ENCODE measurements at places on chromosomes 7 and 10.

DNA sequence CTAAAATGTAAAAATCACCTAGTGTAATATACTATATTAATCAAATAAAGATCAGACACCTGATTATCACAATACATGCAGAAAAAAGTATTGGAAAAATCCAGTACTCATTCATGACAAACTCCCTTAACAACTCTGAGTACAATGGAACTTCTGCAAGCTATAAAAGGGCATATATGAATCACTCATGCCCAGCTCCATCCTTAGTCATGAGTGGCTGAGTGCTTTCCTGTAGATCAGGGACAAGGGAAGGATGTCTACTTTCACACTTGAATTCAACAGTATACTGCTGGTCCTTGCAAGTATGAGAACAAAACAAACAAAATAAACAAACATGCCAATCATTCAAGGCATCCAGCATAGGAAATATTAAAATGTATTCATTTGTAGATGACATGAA, 116.5 kb downstream of the ADARB2 start:
- no peak for DNase-seq

- DNase-seq = no peak
These were observed 70.9 kb upstream of the SAMD8 start for GRCh38 chr10:75040576-75040975.

DNA sequence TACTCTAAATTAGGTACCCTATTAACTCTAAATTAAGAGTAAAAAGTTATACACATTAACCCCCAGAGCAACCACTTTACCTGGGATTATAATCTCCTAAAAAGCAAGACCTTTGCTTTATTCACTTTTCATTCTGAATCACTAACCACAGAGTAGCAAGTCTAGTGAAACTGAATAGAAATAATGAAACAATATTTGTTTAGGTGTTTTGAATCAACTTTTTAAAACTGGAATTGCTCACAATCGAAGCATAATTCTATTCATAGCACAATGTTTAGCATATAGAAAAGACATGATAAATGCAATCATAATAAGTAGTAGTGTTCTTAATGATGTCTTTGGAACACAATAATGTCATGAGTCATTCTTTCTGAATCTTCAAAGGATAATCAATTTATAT, 37.0 kb upstream of the CASD1 start:
- no peak for DNase-seq

DNA sequence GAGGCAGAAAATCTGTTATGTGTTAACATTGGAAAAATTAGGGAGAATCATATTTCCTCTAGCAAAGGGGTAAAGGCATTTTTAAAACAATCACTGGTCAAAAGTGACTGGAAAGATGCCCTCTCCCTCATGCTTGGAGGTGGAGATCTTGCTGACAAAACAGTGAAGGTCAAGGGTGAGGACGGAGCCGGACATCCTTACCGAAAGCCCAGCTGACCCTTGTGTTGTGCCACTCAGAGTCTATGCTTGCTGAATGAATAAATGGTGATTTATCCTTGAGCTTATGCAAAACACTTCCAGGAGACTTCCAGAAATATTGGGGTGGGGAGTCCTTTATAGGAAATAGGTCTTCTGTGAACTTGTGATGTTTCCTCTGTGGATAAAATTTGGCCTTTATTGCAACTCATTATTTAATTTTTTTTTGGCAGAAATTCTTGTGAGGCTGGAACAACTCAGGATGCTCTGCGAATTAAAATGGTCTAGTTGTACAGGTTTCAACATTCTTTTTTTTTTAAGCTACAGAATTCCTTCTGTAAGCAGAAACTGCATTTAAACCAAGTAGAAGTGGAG, 28.3 kb upstream of the ELMO1 start:
- DNase-seq = no peak

DNA sequence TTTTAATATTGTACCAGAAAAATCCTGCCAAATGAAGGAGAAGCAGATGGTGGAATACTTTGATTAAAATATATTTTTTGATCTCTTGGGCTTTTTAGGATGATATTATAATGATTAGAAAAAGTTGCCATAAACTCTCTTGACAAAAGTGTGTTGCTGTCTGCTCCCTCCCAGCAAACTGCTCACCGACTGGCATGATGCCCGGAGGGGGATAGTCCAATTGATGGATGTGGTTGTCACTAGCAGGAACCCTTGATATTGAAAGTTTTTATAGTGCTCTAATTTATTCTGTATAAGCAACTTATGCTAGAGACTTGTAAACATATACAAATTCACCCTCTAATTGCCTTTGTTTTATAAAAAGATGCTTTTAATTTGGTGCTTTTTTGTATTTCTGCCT, 114.0 kb downstream of the DNAH11 start:
- DNase-seq = no peak

- DNase-seq = no peak
These were observed 48.7 kb downstream of the C1GALT1 start for GRCh38 chr7:7231000-7231399.

- no peak for DNase-seq
These were observed 40.7 kb upstream of the TNS3 start for GRCh38 chr7:47622586-47622945.

DNA sequence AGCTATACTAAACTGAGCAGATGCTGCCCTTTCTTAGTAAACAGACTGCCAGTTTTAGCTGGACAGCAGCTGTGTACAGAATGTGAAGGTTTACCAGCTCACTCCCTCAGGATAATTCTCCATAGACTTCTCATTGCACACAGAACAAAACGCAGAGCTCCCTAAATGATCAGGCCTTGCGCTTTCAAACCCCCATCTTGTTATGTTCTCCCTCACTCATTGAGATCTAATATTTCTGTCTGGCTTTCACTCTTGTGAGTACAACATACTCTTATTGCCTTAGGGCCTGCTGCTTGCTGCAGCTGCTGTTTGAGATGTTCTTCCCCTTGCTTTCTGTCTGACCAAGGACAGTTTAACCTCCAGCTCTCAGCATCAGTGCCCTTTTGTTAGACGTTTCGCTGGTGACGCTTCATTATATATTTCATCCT, 17.3 kb downstream of the VWDE start:
- DNase-seq = no peak

GRCh38 chr7:151187409-151188251, 580 bp upstream of the ASB10 start:
- DNase-seq = no peak

GRCh38 chr10:128614802-128615553, 488.8 kb upstream of the MKI67 start:
- no peak for DNase-seq

DNA sequence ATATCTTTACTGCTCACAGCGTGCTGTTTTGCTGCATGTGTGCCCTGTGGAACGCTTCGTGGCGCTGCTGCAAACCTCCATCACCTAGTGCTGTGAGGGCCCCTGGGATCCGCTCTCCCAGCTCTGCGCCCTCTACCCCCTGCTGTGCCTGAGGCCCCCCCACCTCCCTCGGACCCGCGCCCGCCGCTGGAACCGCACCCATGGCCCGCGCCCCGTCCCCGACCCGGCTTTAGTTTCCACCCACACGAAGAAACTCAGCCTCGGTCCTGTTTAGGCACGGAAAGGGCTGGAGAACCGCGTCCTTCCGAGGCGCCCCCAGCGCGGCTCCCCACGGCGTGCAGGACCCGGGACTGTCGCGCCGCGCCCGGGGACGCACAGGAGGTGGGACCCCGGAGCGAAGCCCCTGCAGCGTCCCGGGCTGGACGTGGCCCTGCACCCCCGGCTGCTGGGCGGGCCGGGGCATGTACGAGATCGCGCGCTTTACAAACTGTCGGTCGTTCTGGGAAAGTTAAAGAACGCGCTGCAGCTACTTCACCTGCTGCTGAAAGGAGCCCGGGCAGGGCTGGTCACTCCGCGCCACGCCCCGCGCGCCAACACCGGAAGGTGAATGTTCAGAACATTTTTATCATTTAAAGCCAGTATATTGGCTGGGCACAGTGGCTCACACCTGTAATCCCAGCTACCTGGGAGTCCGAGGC, 54.3 kb downstream of the BMS1 start:
- no peak for DNase-seq

DNA sequence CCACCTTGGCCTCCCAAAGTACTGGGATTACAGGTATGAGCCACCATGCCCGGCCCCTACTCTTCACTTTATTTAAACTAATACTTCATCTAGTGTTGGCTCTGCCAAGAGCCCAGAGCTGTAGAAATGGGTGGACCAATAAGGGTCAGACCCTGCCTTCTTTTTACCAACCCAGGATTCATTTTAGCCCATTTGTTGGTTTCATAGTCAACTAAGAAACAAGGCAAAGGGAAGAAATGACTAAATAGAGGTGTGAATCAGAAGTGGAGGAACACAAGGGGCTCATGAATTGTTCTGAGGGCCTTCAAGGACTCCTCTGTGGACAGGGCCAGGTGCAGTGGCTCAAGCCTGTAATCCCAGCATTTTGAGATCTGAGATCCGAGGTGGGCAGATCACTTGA, 1.1 kb downstream of the ANKRD2 start:
- DNase-seq = no peak

DNA sequence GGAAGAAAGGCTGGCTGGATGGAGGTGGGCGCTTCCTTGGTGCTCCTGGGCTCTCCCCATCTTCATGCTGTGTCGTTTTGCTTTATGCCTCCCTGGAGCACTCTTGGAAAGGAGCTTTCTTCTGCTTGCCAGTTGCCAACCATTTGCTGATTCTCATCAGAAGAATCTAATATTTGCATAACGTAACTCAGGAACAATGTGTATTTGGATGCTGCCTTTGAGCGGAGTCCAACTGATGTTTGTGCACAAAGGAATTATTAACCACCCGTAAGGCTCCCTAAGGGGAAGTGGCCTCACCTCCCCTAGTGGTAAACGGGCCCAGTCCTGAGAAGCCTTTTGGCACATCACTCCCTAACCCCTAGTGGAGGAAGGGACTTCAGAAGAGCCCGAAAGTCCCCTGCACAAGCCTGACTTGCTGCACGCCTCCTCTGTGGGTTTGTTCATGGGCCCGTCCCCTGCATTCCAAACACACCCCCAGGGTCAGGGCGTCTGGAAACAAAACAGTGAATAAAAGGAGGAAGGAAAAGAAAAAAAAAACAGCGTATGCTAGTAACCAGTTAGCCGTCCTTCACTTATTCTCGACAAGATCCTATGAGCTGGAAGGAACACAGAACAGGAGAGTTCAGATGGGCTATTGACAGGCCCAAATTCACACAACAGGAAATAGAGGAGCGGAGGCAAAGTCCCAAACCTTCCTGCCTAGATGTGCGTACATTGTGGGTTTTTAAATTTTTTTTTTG, 602.2 kb downstream of the LRMDA start:
- no peak for DNase-seq

GRCh38 chr10:52965938-52966401, 193.4 kb upstream of the MBL2 start:
- DNase-seq = peak; percentile 4

DNA sequence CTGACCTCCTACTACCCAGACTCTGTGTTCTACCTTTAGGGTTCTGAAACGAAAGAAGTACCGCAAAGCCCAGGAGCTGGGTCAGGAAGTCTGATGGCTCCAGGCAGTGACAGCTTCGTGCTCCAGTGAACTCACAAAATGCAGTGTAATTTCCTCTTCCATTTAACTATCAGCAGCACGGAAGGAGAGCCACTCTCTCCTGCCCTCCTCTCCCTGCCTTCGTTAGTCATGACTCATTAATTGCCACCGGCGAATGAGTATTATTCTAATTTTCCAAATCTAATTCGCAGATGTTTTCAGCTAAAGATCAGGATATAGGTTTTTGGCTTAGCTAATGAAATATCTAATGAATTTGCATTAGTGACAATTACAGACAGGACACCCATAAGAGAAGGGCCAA, 1262.0 kb downstream of the TYW1 start:
- DNase-seq = no peak

DNA sequence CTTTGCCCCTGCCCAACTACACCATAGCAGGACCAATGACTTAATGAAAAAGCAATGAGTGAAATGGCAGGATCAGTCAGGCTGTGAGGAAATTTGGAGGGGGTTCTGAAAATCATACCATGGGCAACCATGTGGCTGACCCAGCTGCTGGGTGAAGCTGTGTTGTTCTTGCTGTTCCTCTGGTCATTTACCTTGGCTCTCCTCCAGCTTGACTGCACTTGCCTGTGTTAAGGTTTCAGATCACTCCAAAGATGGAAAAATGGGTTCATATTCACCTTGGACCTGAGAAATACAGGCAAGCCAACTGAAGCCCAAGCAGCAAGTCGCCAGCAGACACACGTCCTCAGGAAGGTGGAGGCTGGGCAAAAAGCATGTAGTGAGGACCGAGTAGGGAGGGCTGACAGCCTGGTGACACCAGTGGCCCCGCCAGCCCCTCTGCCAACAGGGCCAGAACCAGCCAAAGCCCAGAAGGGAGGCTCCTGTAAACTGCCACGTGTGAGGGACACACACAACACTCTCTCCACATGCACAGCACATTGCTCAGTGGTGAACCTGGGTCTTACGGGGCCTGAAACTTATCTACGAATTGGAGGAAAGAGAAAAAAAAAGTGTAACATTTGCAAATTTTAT, 40.1 kb downstream of the PARP12 start:
- DNase-seq = no peak

DNA sequence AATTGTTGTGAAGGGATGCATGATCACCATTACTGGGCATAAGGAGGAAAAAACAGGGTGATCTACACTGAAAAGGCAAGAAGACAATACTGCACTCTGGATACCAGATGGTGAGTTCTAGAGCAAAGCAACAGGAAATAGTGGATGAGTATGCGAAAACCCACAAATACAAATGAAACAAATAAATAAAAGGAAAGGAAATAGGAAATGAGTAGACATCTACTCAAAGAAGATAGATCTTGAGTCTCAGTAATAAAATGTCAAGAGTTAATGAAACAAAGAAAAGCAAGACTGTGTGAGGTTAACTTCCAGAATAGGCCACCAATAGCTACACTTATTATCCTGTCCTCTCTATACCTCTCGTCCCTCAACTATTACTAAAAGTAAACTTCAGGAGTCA, 11.7 kb downstream of the ORC5 start:
- no peak for DNase-seq

DNA sequence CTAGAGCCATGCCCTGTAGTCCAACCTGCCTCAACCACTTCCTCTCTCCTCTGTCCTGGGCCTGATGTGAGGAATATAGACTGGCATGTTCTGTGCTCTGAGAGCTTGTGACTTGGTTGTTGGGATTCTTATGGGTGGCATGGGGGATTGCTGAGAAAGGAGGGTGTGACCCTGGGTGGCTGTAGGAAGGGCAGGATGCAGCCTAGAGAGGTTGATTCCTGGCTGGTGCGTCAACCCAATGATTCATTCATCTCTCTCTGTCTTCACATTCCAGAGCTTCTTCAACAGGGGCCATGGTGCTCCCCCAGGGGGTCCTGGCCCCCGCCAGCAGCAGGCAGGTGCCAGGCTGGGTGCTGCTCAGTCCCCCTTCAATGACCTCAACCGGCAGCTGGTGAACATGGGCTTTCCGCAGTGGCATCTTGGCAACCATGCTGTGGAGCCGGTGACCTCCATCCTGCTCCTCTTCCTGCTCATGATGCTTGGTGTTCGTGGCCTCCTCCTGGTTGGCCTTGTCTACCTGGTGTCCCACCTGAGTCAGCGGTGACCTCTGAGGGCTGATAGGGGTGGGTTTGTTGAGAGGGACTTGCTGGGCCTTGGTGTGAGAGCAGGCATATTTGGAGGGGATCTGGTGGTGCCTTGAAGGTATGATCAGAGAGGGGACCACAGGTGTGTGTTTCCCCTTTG, 2.6 kb downstream of the FAM241B start:
- DNase-seq = no peak

- no peak for DNase-seq
These were observed 23.6 kb upstream of the ING3 start for GRCh38 chr7:120926943-120927346.
